ENCODE measurements at places on chromosomes 5 and 9.

GRCh38 chr5:4537489-4537888 is 602.6 kb upstream of the ADAMTS16 start:
- no peak for DNase-seq

GRCh38 chr5:135007749-135008363 is 26.2 kb downstream of the PITX1 start:
- DNase-seq, result no peak

GRCh38 chr9:79129865-79130480 is 441.8 kb upstream of the TLE4 start:
- no peak for DNase-seq

DNA sequence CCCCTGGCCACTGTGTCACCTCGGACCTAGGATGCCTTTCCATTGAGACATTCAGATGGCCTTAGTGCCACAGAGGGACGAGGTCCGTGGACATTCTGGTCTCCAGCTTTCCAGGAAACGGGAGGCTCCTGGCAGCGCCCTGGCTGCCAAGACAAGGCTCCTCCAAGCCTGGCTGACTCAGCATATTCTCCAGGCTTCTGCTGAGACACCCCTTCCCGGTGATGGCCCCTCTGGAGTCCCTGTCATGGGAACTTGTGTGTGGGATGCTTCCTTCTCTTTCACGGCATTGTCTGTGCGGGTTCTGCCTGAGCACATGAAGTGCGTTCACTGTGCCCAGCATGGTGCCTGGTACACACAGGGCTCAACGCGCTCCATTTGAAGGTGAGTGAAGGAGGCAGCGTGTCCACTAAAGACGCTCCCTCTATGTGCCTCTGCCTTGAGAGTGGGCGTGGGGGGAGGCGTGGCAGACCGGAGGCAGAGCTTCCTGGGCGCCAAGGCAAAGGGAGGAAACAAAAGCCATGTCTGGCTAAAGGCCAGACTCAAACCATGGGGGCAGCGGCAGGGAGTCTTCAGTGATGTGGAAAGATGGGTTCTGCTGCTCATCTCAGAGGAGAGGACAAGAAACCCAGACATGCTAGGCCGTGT is 46.4 kb upstream of the PRRC2B start:
- no peak for DNase-seq

DNA sequence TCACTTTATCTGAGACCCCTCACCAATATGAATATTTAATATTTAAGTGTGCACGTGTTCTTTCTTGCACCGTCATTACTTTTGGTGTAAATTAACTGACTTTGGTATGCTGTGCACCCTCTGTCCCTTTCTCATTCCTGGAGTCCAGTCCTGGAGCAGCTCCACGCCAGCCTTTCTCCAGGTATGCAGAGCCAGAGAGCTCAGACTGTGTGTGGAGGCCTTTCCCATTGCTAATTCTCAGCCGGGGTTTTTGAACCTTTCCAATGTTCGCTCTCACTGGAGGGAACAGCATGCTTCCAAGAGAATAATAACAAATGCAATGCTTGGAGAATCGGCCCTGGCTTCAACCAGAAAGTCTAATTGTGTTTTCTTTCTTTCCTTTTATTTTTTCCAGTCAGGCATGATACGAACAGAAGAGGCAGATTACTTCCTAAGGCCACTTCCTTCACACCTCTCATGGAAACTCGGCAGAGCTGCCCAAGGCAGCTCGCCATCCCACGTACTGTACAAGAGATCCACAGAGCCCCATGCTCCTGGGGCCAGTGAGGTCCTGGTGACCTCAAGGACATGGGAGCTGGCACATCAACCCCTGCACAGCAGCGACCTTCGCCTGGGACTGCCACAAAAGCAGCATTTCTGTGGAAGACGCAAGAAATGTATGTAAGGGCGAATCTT is 41.7 kb downstream of the ADAMTS16 start:
- no peak for DNase-seq

DNA sequence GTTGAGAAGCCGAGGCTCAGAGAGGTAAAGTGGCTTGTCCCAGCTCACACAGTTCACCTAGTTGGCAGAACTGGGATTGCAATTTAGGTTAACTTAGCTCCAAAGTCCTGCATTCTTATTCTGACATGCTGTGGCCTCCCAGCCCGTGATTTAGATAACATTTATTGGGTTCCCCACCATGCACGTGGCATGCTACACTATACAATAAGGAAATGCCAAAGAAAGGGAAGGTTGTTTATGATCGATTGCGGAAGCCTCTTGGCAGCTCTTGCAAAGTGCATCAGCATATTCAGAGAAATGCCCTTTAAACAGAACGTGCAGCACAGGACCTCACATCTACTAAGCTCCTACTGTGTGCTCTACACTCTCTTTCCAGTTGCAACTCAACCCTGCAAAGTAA is 3.2 kb downstream of the NEURL1B start:
- no peak for DNase-seq

GRCh38 chr5:137075163-137075970 is 423.8 kb downstream of the SPOCK1 start:
- DNase-seq, result no peak

DNA sequence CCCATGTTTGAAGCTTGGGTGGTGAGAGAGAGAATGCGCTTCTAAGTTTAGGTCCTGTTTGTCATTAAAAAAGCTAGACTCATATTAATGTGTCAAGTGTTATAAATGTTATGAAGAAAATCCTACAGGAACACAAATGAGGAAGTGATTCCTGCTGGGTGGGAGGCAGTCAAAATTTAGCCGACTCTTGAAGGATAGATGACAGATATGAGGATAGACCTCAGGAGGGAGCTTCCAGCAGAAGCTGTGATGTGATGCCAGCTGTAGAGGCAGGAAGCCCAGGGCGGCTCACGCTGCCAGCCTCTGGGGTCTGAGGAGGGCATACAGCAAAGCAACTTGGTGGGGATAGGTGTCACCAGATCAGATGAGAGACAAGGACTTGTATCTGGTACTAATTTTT is 74.7 kb upstream of the ADAMTS16 start:
- no peak for DNase-seq

DNA sequence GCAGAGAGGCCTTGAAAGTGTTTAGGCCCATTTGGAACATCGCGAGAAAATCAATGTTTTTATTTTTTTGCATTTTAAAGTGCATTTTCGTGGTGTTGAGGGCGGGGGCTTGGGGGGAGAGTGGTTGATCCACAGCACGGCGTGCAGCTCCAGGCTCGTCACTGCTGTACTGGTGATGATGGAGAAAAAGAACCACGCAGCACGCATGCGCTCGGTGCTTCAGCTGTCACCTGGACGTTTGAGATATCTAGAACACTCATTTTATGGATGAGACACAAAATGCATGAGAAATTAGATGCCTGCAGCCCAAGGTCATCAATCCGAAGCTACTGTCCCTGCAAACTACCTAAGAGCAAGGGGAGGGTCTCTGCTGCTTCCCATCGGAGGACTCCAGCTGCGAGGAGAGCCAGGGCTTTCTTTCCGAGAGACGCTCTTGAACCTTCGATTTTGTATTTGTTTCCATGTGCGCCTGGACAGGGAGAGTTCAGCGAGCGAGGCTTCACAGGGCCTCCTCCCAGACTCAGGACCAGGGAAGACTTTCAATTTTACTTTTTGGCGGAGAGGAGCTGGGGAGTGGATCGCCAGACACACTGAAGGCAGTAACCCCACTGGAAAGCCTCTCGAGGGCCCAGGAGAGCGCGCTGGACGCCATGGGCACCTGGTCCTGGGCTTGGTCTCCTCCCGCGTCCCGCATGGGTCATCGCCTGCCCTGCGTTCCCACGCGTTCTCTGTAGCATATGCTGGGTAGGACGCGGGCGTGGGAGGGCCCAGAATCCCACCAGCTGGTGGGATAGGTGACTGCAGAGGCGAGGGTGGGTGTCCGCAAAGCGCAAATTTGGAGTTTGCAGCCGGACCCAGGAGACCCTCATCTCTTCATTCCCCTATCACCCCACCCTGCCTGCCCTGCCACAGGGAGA is 2.5 kb downstream of the DMRT2 start:
- no peak for DNase-seq

GRCh38 chr9:22064957-22065356 is 55.9 kb upstream of the CDKN2B start:
- DNase-seq, result no peak

DNA sequence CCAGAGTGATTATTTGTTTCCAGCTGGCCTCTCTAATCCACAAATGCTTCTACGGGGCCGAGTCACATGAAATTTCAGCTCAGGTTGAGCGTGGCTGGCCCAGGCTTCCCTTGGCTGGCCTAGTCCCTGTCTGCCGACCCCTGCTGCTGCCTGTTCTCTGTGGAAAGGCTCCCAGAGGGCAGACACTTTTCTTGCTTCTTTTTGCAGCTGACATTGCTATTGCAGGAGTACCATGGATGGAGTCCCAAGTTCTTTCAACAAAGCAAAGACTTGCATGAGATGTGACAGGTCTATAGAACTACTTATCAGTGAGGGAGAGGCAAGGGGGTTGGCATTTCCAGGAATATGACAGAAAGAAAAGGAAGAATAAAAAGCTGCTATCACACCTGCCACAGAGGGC is 287.4 kb upstream of the ARRDC3 start:
- DNase-seq, result no peak

DNA sequence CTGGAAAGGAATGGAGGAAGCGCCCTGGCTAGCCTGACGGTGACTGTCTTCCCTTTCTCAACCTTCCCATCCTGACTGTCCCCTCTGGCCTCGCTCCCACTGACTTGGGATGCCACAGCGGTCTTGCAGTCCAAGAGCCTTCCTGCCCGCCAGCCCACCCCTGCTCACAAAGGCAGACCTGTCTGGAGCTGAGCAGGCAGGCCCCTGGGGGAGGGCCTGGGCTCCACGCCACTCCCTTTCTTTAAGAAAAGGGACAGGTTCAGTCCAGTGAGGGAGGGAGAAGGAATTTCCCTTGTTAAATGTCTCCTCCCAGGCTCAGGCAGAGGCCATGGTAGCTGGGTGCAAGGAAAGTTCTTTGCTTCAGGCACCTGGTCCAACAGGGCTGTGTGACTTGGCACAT is 18.1 kb downstream of the FGF1 start:
- no peak for DNase-seq

DNA sequence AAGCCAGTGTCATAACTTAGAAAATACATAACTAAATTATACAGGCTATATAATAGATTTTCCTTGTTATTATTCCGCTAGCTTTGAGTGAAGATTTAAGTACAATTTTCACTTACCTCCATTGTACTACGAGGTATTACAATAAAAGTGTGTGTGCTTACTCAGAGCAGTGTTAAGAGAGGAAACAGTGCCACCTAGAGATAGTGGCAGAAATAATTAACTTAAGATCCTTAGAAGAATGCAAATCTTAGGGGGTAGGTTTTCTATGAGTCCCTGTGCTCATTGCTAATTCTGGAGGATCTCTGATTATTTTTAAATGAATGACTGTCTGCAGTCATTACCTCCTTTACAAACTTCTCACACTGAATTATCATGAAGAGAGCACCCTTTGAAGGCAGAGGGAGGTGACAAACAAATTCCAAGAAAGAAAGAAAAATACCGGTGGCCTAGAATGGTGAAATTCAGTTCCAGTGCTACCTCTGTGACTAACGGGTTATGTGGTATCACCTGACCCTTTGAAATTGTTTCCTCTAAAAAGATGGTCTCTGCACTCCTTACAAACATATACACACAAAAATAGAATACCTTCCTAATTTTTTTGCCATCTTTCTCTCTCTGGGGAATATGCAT is 379.8 kb downstream of the TRIM36 start:
- no peak for DNase-seq

- DNase-seq, result no peak
Observed at GRCh38 chr5:95152535-95152934, 132.4 kb downstream of the MCTP1 start.

GRCh38 chr5:28156981-28157380 is 1118.6 kb upstream of the CDH9 start:
- no peak for DNase-seq

DNA sequence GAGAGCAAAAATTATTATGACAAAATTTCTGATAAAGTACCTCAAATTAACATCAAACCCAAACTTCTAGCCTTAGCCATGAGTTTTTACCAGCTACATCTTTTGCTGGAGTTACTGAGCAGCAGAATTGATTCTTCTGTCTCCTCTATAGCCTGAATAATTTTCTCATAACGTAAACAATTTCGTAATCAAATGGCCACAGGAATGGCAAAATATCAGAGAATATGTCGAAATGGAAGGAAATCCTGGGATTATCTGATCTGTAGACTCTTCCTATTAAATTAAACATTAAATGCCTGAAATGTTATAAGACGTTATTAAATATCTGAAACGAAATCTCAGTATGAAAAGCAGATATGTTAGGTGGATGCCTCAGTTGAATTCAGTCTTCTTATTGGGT is 41.1 kb downstream of the LURAP1L start:
- no peak for DNase-seq

DNA sequence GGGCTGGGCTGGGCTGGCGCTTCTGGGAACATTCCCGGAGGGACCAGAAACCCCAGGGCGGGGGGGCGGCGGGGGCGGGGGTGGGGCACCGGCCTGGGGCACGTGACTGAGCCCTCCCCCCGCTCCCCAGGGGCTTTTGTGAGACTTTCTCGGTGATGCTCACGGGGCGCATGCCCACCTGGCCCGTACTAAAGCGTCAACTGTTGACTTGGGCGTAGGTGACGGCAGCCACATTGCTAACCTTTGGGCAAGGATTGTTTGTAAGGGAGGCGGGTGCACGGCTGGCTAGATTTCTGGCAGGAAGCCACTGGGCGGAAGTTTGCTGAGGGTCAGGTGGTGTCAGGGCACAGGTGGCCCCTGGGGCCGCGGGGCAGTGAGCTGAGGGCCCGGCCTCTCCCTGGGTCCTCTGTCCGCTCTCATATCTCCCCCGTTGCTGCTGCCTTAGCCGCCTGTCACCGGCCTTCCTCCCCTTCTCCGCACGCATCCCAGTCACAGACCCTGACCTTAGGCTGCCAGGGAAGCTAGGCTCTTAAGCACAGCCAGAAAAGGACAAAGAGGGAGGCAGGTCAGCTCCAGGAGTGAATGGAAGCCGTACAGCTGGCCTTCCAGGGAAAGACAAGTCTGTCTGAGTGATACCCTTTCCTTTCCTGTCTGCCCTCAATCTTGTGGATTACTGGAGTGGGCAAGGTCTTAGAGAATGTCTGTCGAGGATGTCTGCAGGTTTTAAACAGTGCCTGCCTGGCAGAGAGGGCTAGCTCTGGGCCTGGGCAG is 812 bp downstream of the CACFD1 start:
- no peak for DNase-seq

GRCh38 chr5:95350631-95351030 is 40.5 kb upstream of the FAM81B start:
- DNase-seq, result no peak

DNA sequence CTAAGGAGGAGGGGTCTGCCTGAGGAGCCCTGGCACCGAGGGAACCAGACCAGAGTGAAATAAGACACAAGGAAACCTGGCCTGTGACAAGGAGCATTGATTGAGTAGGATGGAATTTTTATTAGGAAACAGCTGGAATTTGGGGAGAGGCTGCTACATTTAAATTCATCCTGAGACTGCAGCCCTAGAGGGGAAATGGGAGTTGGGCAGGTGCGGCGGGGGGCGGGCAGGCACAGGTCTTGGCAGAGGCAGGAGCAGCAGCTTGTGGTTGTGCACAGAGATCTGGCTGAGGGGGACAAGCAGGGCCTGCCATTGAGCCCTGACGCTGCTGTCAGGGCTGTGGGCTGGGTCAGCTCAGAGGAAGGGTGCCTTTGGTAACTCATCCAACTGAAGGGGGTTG is 71.6 kb downstream of the PCDH1 start:
- DNase-seq, result no peak

GRCh38 chr5:132019857-132020555 is 8.5 kb upstream of the ACSL6 start:
- peak; percentile 34 for DNase-seq

GRCh38 chr9:38096238-38096805 is 27.3 kb upstream of the SHB start:
- DNase-seq, result no peak

GRCh38 chr5:50445296-50445949 is 4.3 kb upstream of the EMB start:
- no peak for DNase-seq

- DNase-seq, result no peak
Observed at GRCh38 chr5:68950930-68951329, 142.9 kb upstream of the SLC30A5 start.
